ENCODE measurements at places on chromosomes 16 and 17.

- no peak for DNase-seq
Measured at GRCh38 chr17:82148997-82149396, 51.0 kb upstream of the FASN start.

DNA sequence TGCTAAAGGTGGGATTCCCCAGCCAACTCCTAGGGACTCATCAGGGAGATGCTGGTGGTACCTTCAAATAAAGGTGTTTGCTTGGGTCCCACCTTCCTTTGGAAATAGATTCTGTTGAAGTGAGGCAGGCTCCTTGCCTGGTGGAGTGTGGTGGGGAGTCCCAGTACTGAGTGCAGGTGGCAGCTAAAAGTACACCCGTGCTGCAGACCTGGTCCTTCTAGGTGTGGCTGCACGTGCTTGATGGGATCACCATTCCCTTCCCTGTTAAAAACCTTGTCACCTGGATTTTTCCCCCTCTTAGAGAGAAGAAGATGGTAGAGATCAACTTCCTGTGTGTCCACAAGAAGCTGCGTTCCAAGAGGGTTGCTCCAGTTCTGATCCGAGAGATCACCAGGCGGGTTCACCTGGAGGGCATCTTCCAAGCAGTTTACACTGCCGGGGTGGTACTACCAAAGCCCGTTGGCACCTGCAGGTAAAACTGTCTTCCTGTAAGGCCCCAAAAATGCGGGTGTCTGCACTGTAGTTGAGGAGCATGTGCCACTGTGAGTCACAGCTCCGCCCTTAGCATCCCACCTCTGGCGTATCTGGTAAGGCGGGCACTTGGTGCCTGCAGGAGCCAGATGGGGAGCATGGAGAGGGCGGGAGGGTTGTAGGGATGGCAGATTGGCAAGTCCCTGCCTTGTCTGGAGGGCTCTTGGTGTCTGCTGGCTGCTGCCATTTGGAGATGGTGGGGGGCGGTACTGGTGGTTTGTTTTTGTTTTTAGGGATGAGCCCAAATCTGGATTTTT is 34.0 kb downstream of the PLCD3 start:
- no peak for DNase-seq

DNA sequence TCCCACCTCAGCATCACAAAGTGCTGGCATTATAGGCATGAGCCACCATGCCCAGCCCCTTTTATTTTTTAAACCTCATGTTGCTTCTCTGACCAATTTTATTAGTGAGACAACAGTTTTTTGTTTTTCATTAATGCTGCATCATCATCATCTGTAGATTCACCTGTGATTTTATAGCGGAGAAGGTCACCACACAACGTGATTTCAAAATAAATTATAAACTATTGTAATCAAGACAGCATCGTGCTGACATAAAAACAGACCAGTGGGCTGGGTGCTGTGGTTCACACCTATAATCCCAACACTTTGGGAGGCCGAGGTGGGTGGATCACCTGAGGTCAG is 28.7 kb upstream of the METTL9 start:
- no peak for DNase-seq

DNA sequence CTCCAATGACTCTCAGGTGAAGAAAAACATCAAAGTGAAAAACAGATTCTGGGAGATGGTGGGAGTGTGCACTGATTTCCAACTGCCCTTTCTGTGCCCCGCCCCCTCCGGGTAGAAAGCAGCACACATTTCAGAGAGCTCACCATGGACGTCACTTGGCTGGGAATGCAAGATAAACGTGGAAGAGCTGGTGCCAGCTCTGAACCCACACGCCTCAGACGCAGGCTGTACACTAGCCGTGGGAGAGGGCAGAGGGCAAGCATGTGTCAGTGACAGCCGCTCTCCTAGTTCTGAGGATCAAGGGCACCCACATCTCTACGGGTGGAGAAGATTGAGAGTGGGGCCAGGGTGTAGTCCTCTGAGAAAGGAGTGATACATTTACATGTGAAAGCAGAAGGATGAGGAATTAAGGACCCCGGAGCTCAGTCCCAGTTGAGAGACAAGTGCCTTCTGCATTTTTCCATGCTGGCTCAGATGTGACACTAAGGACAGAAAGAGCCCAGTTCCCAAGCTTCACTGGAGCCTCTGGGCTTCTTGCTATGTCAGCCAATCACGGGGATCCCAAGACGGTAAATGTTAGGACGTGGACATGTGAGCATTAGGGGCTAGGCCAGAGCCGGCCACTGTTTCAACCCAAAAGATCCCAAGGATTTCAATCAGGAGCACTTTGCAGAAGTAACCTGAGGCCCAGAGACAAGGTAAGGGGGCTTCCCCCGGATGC is 101.3 kb downstream of the ZFHX3 start:
- DNase-seq, result no peak

DNA sequence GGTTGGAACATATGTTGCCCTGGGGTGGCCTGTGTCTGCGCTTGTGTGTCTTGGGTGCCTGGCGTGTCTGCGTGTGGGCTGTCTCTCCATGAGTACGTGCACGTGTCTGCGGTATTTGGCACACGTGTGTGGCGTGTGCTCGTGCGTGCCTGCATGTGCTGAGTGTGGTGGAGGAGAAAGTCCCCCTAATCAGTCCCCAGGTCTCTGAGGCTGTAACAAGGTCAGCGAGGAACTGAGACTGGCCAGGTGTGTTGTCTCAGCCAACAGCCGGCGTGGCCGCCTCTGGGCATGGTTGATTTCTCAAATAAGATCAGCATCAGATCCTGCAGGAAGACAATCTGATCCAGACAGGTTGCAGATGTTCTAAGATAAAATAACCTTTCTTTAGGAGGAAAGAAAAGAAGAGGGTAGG is 3.5 kb upstream of the CPNE7 start:
- no peak for DNase-seq
